Calu3 (cell line): ENCODE measurements at places on chromosomes 5 and 9. TPM values are rescaled to one million over a fixed set of nuclear protein-coding genes. Genes with fewer than 3 reads are reported as not detected.

Gene MARCOL
- total RNA-seq = not detected in 2 replicates

Gene SHOC1
- not detected in 2 replicates for total RNA-seq

Gene CDH9
- not detected in 2 replicates for total RNA-seq

GRCh38 chr5:1032551-1033027 is 24.0 kb downstream of the NKD2 start:
- no peak for DNase-seq
- H3K27ac ChIP-seq = no peak overlapping the region
- H3K4me1 ChIP-seq = no peaks in the 10 kb centered on the region
- H3K4me3 ChIP-seq = no peak overlapping the region

GRCh38 chr9:69395718-69396117 is 70.7 kb downstream of the ENTREP1 start:
- H3K4me1 ChIP-seq = peaks cover 4% of the 10 kb centered on the region
- H3K36me3 ChIP-seq = no peaks in the 10 kb centered on the region
- no peak for DNase-seq
- no peak overlapping the region for H3K27ac ChIP-seq
- no peak overlapping the region for H3K4me3 ChIP-seq
- no peaks in the 10 kb centered on the region for H3K27me3 ChIP-seq

- no peak for DNase-seq
- peaks cover 9% of the 10 kb centered on the region for H3K36me3 ChIP-seq
- no peak overlapping the region for H3K27ac ChIP-seq
Observed at GRCh38 chr9:113556877-113557593, 93.5 kb downstream of the RGS3 start.

GRCh38 chr9:86975606-86976005 is 28.3 kb upstream of the GAS1 start:
- H3K4me3 ChIP-seq = no peak overlapping the region
- H3K27me3 ChIP-seq = peaks cover 83% of the 10 kb centered on the region
- no peaks in the 10 kb centered on the region for H3K4me1 ChIP-seq
- no peaks in the 10 kb centered on the region for H3K36me3 ChIP-seq

DNA sequence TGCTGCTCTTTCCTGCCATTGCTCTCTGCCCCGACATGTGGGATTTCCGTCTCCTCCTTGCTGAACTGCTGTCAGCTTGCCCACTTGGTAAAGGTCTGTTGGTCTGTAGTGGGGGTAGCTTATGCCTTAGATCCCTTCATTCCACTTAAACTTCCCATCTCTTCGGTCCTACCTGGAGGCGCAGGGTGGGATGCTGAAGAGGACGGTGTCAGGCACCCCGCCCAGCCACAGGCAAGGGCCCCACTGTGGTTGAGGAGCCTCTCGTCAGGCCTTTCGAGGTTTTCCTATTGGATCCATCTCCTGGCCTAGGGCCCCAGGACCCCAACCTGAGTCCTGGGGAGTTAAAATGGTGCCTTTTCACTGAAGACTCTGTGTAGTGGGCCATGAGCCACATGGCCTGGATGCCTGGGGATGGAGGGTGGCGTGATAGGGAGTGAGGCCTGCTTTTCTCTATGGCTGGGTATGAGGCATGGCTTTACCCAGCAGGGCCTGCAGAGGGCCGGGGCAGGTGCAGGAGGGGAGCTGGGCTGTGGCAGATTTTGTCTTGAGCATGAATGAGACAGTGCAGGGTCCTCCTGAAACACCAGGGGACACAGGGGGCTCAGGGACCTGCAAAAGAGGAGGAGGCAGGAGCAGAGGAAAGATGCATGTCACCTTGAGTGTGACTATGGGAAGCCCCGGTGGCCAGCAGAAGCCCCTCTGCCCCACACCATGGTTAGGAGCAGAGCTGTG is 25.8 kb upstream of the RNF130 start:
- H3K27me3 ChIP-seq = peaks cover 52% of the 10 kb centered on the region
- H3K4me3 ChIP-seq = no peak overlapping the region
- H3K36me3 ChIP-seq = no peaks in the 10 kb centered on the region
- DNase-seq = no peak

DNA sequence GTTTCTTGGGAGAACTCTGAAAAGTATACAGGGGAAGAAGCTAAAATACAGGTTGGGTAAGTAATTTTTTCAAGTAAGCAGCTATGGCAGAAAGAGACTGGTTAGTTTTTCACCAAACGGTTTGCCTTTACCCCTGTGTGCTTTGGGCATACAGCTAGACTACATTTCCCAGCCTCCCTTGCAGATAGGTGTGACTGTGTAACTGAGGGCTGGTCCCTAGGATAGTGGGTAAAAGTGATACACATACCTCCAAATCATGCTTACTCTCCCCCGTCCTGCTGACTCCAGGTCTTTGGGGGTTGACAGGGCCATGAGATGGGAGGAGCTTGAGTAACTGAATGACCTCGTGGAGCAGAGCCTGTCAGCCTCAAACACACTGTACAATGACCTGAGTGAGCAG is 208.6 kb upstream of the GDNF start:
- H3K27me3 ChIP-seq = peaks cover 1% of the 10 kb centered on the region
- H3K27ac ChIP-seq = no peak overlapping the region
- no peak for DNase-seq
- H3K4me1 ChIP-seq = no peaks in the 10 kb centered on the region
- no peaks in the 10 kb centered on the region for H3K36me3 ChIP-seq

DNA sequence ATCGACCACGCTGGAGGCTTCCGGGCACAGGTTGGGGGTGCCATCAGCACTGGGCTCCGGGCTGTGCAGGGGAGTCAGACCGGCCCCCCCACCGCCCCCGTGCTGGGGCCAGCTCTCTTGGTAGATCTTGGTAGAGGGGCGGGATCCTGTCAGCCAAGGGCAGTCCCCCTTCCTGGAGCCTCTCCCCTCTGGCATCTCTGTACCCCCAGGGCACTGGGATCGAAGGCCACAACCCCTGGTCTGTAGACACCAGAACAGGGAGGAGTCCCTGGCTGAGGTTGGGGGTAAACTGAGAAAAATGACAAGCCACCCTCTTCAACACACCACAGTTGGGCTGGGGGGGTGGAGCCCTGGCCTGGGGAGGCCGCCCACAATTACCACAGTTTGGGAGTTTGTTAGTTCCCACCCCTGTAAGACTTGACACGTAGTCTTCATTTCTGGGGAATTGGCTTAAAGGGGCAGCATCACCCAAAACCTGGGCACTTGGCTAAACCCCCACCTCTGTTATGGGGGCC is 882 bp downstream of the CERCAM start:
- no peak for DNase-seq
- H3K27ac ChIP-seq = no peak overlapping the region
- H3K4me1 ChIP-seq = peaks cover 2% of the 10 kb centered on the region
- peak overlapping the region; percentile 64 for H3K4me3 ChIP-seq
- peaks cover 18% of the 10 kb centered on the region for H3K36me3 ChIP-seq

- H3K4me3 ChIP-seq = peak overlapping the region; percentile 90
- H3K27ac ChIP-seq = peak overlapping the region; percentile 96
- DNase-seq = peak; percentile 50
- H3K36me3 ChIP-seq = peaks cover 91% of the 10 kb centered on the region
Observed at GRCh38 chr5:43038496-43038989, 1.6 kb downstream of the ANXA2R start.
